T follicular helper cell (primary cell): ENCODE measurements at places on chromosomes 12 and 14.

- no peak for DNase-seq
Observed at GRCh38 chr12:119391673-119392072, 57.1 kb downstream of the CCDC60 start.

GRCh38 chr12:57551637-57552305 is 1.9 kb downstream of the KIF5A start:
- DNase-seq, result no peak

- no peak for DNase-seq
Observed at GRCh38 chr12:116165036-116165425, 112.5 kb downstream of the MED13L start.

- no peak for DNase-seq
Observed at GRCh38 chr14:99524804-99525698, 43.8 kb downstream of the CCNK start.

- DNase-seq, result no peak
Observed at GRCh38 chr12:99392091-99392850, 255.3 kb upstream of the GARIN6 start.

DNA sequence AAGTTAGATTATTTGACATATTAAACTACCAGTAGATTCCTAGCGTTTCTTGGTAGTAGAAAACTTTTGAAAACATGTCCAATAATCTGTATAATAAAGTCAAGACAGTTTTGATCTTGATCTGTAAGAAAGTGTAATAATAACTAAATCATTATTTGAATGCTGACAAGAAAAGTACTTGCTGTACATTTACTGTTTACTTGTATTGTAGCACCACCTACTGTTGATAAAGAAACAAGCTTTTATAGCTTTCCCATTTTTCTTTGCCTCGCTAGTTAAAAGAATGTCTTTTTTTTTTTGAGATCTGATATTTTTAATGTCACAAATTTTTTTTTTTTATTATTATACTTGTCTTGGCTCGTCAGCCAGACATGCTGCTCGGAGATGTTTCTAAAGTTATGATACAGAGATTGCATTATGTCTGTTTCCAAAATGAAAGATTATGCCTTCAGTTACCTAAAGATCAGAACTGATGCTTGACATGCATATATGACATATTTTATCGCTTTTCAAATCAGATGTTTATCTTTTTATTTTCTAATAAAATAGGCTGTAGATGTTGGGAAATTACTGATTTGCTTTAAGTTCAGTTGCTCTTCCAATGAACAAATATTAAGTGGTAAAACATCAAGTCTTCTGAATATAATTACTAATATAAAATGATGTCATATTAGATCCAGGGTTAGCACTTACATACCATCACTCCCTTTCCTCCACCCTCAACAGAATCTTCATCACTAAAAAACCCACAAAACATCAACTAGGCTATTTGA is 140.5 kb downstream of the AKAP6 start:
- no peak for DNase-seq

DNA sequence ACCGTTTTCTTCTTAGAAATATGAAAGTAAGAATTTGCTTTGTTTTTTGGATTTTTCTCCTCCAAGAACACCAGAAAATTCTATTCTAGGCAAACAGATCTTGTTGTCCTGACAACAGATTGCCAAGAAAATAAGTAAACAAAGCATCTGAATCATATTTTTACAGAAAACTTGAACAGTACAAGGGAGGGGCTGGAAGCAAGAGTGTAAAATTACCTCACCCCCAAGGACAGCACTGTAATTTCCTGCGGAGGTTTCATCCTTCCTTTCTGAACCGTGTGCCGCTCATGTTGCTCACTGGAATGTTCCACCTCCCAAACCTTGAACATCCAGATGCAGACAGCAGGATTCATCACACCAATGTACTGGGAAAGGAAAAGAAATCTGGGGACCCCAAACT is 5.4 kb upstream of the CAMKK2 start:
- DNase-seq, result no peak

- DNase-seq, result no peak
Observed at GRCh38 chr12:29882846-29883245, 99.1 kb upstream of the TMTC1 start.

DNA sequence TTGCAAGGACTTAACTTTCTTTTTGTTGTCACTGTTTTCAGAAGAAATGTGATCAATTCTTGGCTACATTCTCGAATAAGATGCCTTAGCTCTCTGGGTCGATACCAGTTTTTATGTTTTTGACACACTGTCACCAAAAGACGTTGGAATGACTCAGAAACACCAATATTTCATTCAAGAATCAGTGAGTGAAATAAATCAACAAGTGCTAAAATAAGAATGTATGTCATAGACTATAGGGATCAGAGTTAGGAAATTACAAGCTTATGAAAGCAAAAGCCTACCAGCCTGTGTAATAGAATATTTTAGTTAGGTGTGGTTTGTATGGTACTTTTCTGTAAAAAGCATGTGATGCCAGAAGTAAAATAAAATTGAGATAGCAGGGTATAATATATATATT is 17.8 kb downstream of the PPHLN1 start:
- DNase-seq, result no peak

DNA sequence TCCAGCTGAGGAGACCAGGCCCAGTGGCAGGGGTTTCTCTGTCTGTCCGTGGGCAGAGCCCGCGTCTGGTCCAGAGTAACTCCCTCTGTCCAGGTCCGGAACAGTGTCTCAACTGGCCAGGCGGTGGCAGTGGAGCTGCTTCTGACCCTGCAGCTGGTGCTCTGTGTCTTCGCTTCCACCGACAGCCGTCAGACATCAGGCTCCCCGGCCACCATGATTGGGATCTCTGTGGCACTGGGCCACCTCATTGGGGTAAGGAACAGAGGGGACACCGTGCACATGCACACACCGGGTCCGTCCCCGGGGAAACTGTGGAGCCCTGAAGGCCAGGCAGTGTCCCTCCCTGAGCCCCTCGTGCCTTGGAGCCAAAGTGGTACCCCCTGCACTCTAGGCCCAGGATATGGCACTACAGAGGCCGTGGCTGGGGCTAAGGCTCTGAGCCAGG is 1.5 kb downstream of the AQP6 start:
- no peak for DNase-seq

DNA sequence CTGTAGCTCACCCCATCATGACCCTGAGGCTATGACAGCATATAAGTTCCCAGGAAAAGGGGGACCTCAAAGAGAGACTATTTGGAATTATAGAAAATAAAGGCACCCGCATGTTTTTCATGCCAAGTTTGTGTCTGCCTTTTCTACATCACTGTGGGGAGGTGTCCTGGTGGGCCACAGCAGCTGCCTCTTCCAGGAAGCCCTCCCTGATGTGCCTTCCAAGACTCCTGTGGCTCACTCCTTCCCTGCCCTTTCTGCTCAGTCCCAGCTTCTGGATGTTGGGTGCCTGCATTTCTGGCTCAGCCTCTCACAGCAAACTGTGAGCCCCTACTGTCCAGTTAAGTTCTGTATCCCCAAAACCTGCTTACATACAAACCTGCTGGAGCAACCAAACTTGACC is 36.3 kb upstream of the BEGAIN start:
- DNase-seq, result no peak

- no peak for DNase-seq
Observed at GRCh38 chr12:57460841-57461275, 1.3 kb downstream of the GLI1 start.

DNA sequence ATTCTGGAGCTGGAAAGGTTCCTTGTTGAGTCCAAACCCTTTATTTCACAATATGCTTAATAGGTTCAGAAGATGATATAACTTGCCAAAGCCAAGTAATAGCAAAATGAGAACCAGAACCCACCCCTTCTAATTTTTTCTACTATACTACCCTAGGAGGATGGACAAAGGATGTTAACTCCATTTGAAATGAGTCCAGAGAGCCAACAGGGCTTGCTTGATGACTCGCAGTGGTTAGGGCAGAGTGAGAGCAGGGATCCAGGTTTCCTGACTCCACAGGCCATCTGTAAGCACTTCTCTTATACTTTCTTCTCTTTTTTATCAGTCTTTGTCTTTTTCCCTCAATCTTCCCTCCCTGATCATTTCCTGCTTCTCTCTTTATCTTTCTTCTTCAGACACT is 668.1 kb downstream of the MED13L start:
- DNase-seq, result no peak

GRCh38 chr12:12899530-12900380 is 8.4 kb downstream of the GPRC5A start:
- no peak for DNase-seq

- DNase-seq, result no peak
Observed at GRCh38 chr12:8996682-8997405, 7.5 kb downstream of the KLRG1 start.

GRCh38 chr14:30559638-30560091 is 707 bp downstream of the G2E3 start:
- DNase-seq, result no peak

DNA sequence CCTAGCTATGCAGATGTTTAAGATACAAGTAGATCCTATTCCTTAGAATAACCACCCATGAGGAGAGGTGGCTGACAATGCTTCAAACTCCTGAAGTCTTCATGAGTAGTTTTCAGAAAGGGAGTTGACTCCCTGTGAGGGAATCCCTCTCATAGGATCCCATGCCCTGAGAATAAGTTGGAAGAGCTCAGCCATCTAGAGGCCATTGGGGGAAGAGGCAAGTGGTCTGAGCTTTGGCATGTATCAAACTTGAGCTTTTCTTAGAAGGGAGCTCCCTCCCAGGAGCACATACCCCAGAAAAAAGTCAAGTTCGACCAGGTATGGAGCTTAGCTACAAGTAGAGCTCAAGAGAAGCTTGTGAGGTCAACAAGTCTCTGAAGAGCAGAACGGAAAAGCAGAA is 165.7 kb upstream of the RBM19 start:
- DNase-seq, result no peak

GRCh38 chr14:50533806-50534205 is 1.4 kb upstream of the MAP4K5 start:
- no peak for DNase-seq

DNA sequence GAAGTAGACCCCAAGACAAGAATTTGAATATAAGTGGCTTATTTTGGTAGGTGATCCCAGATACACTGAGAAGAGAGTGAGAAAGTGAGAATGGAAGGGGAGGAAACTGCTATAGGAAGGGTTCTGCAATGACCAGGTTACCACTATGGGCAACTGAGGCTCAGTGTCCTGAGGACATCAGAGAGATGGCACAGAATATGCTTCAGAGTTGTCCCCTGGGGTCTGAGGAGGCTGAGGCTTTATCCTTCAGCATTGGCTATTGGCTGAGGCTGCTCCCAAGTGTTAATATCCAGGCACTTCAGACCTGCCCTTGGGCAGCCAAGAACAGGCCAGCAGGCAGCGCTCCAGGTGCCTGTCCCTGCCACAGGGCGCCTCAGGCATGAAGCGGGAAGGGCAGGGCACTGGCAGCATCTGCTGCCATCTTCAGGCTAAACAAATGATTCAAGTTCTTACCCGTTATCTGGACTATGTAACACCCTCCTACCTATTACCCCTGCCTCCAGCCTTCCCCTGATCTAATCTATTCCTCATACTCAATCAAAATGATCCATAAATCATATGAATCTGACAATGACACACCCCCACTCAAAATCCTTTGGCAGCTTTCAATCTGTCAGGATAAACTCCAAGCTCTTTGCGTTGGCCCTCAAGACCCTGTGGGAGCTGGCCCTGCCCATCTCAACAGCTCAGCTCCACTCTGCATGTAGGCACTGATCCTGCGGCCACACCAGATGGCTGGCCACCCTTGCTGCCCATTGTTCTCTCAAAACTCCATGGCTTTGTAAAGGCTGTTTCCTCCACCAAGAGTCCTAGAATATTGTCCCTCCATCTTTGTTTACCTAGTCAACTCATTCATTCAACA is 42.4 kb downstream of the CKAP4 start:
- no peak for DNase-seq

DNA sequence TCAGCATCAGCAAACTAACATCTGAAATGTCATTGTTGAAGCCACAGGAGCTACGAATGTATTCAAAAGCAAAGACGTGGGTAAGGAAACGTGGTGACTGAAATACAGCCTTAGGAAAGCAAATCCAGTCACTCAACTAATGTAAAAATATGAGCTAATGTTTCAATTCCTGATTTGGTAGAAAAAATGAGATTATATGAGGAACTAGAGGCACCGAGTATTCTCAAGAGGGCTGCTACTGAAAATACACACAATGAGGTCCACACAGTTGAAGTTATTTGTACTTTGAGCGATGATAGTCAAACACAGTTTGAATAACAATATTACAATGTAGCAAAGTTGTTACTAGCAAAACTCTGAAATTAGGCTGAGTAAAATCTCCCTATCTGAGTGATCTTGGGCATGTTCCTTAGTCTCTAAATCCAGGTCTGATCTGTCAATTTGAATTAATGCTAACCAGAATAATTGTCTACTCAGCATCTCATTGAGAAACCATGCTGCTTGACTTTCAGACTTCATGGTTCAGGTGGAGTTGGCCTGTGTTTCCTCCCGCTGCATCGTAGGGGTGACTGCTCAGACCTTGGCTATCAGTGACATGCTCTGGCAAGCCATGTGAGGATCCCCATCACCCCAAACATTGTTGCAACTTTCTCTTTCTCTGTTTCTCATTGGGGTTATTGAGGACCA is 467.1 kb upstream of the SOX5 start:
- DNase-seq, result no peak

- no peak for DNase-seq
Observed at GRCh38 chr12:47121146-47121545, 41.4 kb upstream of the AMIGO2 start.

DNA sequence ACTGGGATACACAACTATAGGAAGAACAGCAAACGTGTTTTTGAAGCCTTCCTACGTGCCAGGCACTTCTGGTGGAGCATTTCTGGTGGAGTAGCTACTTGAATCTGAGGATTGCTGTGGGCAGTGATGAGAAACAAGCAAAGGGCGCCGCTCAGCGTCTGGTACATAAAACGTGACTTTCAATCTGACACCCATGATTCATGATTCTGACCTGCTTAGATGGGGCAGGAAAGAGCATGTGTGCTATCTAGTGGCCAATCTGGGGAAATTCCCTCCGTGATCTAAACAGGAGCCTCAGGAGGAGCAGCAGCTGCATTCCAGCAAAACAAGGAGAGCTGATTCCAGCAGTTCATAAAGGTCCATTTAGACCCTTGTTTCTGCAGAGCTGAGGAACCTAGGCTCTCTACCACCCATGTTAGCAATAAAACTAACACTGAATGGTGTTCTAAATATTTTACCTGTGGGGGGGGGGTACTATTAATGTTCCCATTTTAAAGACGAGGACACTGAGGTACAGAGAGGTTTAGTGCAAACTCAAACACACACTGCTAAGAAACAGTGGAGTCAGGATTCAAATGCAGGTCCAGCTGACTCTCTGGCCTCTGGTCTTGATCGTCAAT is 37.8 kb downstream of the PAH start:
- DNase-seq, result no peak

DNA sequence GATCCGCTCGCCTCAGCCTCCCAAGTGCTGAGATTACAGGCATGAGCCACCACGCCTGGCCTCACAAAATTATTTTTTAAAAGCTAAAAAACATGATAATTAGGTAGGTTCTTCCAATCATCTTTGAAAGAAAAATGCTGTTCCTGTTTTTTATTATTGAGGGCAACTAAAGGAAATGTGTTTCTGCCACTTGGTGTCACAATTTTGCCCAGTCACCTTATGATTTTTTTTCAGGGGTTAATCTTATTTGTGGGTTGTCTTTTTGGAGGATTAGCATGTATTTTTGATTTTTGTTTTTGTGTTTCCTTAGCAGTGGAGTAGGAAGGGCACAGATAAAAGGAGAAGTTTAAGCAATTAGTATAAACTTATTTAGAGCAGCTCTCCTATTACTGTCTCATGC is 79.8 kb downstream of the PRORP start:
- no peak for DNase-seq
